Activated naive CD8-positive, alpha-beta T cell treated with anti-CD3 and anti-CD28 coated beads, Interleukin-2, amount 50 U/mL, for 24 hours (primary cell): ENCODE measurements at places on chromosomes 3 and 15.

DNA sequence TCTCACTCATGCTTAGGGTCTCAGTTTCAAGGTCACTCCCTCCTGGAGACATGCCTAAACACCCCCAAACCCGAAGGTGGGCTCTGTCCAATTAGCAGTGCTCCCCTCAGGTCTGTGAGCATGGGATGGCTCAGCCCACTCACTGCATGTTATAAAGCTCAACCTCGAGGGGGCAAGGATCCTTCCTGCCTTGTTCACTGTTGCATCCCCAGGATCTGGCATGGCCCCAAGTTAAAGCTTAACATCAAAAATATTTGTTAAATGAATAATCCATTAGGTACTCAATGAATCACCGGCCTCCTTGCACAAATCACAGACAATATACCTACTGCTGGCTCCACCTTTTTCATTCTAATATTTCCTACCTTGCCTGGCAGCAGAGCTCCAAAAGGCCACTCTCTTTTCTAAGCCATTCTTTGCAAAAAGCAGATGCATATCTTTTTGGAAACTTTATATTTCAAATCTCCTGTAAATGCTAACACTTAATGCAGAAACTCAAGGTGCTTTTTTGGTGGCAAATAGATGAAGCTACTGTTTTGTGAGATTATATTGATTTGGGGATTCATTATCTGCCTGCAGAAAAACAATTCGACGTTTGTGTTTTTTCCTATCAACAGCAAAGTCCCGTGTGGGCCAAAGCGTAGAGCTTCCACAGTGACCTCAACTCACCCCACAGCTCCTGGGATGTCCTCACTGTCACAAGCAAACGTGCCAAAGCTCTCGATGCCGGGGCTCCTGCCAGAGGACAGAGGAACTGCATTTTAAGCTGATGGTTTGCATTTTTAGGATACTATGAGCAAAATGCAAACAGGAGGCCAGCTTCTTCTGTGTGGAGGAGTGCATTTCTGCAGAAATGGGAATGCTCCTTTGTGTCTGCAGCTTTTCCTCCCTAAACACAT is 35.4 kb downstream of the PCOLCE2 start:
- no peak for DNase-seq

DNA sequence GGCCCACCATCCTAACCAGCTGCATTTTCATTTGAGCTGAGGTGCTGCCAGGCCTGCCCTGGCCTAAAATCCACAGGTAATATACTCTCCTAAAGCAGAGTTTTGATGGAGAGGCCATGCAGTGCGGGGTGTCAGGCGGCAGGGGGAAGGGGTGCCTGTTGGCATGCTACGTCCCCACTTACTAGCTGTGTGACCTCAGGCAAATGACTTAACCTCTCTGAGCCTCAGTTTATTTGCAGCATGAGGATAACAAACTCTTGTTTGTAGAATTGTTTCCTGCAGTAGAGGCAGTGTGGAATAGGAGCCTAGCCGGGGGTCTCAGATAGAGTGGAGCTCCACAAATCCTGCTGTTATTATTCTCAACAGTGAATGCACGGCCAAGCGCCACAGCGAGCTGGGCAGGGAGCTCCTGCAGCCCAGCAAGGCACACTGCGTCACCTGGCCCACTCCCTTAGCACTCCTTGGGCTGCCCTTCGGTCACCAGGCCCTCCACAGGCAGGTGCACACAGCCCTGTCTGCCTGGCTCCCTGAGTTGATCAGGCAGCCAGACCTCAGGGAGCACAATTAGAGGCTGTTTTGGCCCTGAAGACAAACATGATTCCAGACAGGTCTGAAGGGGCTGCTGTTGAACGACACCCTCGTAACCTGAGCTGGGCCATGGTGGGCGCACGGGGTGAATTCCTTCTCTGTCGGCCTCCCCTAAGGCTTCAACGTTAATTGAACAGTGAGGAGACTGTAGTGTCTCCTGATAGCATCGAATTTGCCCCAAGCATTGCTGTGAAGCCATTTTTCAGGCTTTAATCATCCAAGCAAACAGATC is 248.8 kb upstream of the LYSMD4 start:
- DNase-seq = no peak

- DNase-seq = no peak
These were observed 11.2 kb upstream of the CPB1 start for GRCh38 chr3:148816427-148816826.

DNA sequence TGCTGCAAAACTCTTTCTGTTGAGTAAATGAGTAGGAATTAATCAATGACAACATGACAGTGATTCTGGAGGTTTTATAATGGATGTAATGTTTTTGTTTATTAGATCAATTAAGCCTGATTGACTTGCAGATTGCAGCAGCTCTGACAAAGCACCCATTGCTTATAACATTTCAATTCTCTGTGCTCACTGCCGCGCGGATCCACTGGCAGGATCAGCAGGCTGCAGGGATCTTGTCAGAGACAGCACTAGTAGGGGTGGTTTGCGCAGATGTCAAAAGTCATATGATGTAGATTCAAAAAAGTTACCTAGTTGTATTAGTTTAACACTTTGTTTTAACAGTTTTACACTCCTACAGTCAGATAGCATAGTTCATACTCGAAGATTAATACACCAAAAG is 93.4 kb downstream of the MBNL1 start:
- no peak for DNase-seq

- DNase-seq = no peak
These were observed 492.8 kb upstream of the MDFIC2 start for GRCh38 chr3:70805061-70805889.

DNA sequence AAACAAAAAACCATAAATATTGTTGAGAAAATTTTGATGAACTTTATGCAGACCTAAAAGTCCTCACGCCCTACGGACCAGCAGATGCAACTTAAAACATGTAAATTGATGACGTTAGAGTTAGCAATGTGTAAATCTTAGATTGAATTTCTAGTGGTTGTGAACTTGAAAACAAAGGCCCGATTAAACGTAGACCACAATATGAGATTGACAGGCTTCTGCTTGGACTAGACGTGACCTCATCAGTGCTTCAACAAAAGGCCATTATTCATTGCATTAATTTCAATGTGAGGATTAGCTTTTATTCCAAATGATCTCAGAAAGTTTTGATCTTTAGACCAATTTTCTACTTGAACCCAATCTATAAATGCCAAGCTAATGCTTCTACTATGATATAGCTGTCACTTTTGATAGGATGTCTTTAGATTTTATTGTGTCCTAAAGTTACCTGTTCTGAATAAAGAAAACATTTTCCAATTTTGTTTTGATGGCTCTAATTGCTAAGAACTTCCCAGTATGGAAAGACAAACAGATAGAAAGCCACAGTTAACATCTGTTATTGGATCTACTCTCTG is 55.4 kb upstream of the SPPL2A start:
- no peak for DNase-seq
